ENCODE measurements at places on chromosomes 11 and 22.

DNA sequence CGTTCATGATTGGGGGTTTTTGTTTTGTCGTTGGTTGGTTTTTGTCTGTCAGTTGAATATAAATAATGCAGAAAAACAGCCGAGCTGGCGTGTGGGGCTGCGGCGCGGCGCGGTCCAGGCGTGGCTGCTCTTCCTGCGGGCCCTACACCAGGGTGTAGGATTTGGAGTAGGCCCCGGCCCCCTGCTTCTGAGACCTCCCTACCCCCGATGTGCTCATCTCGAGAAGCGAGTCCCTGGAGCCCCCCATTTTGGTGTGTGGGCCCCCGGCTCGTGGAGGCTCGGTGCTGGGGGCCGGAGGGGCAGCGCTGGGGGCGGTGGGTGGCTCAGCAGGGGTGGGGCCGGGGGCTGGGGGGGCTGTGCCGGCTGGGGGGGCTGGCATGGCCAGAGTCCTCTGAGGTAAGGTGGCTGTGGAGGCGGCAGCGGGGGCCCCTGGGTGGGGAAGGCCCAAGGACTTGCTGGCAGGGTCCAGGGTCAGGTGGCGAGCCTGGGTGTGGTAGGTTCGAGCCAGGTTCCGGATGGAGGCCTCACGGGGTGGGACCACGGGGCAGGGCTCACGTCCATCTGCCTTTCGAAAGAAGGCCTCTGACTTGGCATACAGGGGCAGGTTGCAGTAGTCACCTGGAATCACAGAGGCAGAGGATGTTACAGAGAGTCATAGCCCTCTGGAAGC, 100.7 kb downstream of the CEP164 start:
- DNase-seq, result no peak

- DNase-seq, result no peak
These were observed 61.5 kb upstream of the POU2AF1 start for GRCh38 chr11:111440416-111441205.

GRCh38 chr22:42202048-42202447, 68.4 kb downstream of the TCF20 start:
- DNase-seq, result no peak

- DNase-seq, result no peak
These were observed 20.0 kb downstream of the MARK2 start for GRCh38 chr11:63858628-63859550.

GRCh38 chr11:58334708-58335107, 24.2 kb downstream of the OR5B17 start:
- peak; percentile 50 for DNase-seq

DNA sequence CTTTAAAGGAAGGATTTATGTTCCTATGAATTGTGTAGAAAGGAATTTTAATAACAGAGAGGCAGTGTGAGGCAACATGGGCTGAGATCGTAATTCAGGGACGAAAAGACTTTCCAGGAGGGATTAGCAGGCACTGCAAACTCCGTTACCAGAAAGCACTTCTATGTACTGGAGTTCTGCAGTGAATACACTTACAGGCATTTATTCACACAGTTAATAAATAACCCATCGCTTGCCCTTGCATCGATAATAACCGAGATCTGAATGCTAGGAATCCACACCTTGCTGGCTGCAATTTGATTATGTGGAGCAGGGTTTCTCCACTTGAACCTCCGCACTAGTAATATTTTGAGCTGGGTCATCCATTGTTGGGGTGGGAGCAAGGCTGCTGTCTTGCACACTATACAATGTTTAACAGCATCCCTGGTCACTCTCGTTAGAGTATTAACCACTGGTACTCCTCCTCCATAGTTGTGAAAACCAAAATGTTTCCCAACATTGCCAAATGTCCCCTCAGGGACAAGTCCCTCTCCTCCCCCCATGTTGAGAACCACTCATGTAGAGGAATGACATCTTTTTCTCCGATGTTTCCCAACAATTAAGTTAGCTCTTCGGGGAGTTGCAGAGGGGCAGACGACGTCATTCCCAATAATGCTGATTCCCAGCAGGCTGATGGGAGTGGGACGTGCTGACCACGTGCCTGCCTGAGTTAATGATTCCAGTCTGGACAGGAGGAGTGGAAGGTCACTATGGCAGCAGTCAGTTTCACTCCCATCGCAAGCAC, 99.5 kb downstream of the SNX19 start:
- peak; percentile 44 for DNase-seq

- DNase-seq, result no peak
These were observed 14.4 kb upstream of the SPTBN2 start for GRCh38 chr11:66743271-66743968.

GRCh38 chr11:104812103-104812788, 86.0 kb downstream of the CASP12 start:
- DNase-seq, result no peak

- no peak for DNase-seq
These were observed 25.4 kb downstream of the TAF1D start for GRCh38 chr11:93715797-93716396.

DNA sequence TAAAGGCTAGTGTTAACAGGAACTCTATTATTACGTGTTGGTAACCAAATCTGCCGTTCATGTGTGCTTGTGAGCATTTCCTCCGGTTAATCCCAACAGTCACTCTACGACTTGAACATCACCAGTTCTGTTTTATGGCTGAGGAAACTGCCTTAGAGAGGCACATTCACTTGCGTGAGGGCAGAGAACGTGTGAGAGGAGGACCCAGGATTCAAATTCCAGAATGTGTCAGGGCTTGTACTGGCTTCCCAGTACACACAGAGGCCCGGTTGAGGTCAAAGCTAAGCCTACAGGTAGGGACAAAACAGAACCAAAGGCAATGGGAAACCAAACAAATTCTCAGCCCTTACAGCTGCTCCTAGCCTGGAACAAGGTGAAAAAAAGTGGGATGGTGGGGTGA, 66.9 kb upstream of the TENM4 start:
- DNase-seq, result no peak

GRCh38 chr11:128599729-128600128, 12.4 kb upstream of the ETS1 start:
- no peak for DNase-seq

DNA sequence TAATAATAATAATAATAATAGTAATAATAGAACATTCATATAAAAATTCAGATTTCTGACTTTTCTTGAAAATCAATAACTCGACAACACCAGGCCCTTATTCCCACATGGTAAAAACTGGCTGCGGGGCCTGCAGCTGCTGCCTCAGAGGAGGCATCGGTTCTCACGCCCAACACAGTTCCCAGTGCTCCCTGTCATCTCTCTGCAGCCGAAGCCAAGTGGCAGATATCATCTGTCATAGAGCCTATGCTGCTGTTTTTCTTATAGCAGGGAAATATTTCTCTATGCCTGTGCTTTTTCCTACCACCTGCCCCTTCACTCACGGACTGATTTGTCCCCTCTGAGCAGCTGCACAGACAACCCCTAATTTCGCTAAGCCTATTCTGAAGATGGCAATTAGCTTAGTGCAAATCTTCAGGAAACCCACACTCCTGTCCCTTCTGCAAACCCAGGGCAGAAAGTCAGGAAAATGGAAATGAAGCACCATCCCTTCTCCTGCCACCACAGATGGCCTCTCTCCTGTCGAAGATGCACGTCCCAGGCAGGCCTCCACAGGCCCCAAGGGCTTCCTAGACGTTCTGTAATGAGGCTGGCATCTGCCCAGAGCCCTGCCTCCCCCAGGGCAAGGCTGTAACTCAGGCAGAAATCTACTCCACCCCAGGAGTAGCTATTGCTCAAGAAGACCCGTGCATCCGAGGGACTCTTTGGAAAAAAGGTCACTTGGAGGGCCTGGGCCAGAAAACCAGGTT, 66.7 kb downstream of the SYN3 start:
- DNase-seq, result no peak

GRCh38 chr11:46856605-46857343, 10.7 kb upstream of the CKAP5 start:
- DNase-seq, result no peak

GRCh38 chr22:30718938-30719337, 24.3 kb downstream of the OSBP2 start:
- no peak for DNase-seq

DNA sequence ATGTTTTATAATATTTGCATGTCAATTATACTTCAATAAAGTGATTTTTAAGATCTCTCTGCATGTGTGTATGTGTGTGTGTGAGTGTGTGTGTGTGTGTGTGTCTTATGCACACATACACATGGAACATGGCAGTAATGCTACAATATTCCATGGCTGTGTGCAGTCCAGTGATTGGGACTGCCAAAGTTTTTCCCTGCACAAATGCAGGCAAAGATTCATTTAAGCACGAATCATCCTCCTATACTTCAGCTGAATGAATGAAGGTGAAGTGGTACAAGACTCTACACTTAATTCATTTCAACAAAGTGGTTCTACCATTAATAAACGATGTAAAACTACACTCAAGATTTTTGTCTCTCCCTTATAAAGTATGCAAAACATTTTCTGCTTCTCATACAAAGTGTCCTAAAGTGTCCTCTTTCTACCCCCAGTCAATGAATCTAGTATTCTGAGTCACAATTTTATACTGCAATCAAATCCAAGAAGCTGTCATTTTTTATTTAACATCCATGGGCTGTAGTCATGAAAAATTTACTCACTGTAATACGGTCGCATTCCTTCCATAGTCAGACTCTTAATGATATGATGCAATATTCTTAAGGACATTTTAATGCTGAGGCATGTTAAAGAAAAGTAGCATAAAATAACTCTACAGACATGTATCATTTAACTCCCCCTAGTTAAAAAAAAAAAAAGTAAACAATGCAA, 132.4 kb downstream of the TTC28 start:
- peak; percentile 90 for DNase-seq

- DNase-seq, result peak; percentile 85
These were observed 124.3 kb upstream of the RASSF10 start for GRCh38 chr11:12884751-12885318.

GRCh38 chr11:74255741-74256375, 55.6 kb downstream of the P4HA3 start:
- DNase-seq, result no peak

DNA sequence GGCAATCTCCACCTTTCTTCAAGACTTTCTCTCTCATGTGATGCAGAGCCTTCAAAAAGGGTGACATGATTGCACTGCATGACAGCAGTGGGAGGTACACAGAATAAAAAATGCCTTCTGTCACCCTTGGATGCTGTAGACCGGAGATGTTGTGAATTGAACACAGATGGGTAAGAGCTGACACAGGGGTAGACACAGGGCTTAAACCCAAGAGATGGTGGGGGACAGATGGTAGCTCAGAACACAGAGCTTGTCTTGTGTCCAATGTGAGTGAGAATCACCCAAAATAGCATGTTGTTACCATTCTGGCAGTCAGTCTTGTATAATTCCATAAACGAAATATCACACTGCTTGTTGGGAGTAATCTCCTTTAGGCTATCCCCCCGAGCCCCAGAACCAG, 69.9 kb downstream of the JRKL start:
- no peak for DNase-seq

GRCh38 chr11:45258982-45259530, 27.1 kb downstream of the SYT13 start:
- no peak for DNase-seq

GRCh38 chr22:47318041-47318737, 555.7 kb downstream of the TBC1D22A start:
- no peak for DNase-seq

DNA sequence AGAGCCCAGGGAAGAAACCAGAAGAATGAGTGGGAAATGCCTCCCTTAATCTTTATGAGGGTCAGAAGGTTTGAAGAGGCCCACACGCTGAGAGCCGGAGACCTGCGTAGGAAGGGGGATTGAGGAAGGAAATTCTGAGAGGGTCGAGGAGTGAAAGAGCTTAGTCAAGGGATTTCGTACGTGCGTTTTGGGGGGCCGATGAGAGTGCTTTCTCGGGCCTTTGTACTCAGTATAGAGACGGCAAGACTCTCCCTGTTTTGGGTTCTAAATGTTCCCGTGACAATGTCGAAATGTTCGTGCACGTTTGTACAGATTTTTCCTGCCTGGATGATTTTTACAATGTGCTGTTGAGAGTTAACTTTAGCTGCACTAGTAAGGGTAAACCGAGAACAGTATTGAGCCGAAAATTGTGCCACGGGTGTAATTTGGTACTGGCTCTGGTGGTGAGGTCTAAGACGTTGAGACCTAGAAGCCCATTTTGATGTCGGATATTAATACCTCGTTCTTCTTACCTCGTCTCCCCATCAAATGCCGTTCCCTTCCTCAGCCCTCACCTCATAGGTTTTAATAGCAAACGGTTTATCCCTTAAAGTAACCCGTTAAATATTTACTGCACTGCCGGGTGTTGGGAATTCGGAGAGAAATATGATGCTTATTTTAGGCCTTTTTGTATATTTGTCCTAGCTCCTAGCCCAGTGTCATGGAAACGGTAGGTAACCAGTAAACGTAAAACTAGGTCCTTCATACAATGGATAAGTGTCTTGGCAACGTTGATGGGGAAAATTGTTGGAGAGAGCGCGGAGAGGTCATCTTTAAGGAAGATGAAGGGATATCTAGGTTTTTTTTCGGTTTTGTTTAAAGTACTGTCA, 734 bp downstream of the C11orf58 start:
- peak; percentile 7 for DNase-seq

GRCh38 chr22:18104566-18104965, 6.0 kb upstream of the TUBA8 start:
- DNase-seq, result no peak

- DNase-seq, result no peak
These were observed 509 bp upstream of the PRRG4 start for GRCh38 chr11:32829157-32829679.

DNA sequence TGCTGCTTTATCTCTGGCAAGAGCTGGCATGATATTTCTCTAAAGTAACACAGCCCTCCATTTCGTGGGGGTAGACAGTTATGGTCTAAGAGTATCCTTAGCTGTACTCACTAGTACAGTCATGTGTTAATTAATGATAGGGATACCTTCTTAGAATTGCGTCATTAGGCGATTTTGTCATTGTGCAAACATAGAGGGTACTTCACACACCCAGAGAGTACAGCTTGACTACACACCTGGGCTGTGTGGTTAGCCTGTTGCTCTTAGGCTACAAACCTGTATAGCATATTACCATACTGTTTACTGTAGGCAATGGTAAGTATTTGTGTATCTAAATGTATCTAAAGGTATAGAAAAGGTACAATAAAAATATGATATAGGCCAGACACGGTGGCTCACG, 17.0 kb downstream of the XRCC6 start:
- DNase-seq, result no peak

GRCh38 chr11:72798361-72798760, 4.5 kb upstream of the STARD10 start:
- DNase-seq, result no peak

DNA sequence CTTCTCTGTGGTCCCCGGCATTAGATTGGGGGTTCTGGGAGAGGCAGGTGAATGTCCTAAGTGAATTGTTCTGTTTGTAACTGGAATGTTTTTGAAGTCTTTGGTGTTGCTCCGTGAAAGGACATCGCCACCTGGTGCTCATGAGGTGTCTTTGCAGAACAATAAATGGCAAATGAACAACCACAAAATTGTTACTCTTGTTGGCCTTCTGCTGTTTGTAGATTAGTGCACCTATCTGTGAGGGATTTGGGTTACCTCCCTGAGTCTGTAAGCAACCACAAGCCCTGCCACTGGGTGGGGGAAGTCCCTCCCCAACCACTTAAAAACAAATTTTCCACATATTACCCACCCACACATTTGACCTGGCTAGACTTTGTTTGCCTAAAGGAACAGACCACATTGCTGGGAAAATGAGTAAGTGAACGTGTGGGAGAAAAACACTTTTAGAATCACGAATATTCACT, 4.7 kb downstream of the MPEG1 start:
- no peak for DNase-seq

- DNase-seq, result no peak
These were observed at the start of gene NCR3LG1 for GRCh38 chr11:17351510-17352176. TSS of gene NCR3LG1 (plus strand) at chr11:17351800. CDS start at chr11:17351970, 170 bp downstream.

- no peak for DNase-seq
These were observed 54.5 kb downstream of the MED15 start for GRCh38 chr22:20561882-20562281.
